ENCODE measurements at places on chromosomes 1 and 21. TPM values are rescaled to one million over a fixed set of nuclear protein-coding genes. Genes with fewer than 3 reads are reported as not detected.

Gene PRAMEF15
- total RNA-seq: not detected

DNA sequence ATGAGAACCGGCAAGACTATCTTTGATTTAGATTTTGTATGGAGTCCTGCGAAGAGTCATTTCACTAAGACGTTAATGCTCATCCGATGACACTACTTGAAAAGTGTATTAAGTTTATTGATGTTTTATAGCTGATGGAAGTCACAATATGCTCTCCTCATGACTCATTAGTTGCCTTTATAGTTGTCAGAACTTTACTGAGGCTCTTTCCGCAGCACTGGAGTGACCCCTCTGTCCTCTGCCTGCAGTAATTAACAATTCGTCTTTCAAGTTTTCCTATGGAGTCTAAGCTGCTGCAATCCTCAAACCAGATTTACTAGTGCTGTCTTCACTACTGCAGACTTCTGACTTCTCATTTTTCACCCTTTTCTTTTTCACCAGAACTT lies 853 bp downstream of the USP16 start:
- no peak for DNase-seq

Gene MAP10
- total RNA-seq: 1.2 TPM

GRCh38 chr1:9846611-9847171 lies 22.9 kb upstream of the CLSTN1 start:
- DNase-seq: peak; percentile 61

Gene INKA2
- 16.1 TPM for total RNA-seq

Gene TEX50
- total RNA-seq: not detected

DNA sequence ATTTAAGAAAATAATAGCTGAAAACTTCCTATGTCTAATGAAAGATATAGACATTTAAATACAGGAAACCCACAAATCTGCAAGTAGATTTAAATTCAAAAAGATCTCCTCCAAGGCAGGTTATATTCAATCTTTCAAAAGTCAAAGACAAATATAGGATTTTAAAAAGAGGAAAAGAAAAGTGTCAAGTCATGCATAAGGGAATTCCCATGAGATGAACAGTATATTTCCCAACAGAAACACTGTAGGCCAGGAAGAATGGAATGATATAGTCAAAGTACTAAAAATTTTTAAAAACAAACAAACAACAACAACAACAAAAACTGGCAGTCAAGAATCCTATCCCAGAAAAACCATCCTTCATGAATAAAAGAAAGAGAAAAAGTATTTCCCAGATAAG lies 806.5 kb upstream of the BRINP3 start:
- DNase-seq: no peak

DNA sequence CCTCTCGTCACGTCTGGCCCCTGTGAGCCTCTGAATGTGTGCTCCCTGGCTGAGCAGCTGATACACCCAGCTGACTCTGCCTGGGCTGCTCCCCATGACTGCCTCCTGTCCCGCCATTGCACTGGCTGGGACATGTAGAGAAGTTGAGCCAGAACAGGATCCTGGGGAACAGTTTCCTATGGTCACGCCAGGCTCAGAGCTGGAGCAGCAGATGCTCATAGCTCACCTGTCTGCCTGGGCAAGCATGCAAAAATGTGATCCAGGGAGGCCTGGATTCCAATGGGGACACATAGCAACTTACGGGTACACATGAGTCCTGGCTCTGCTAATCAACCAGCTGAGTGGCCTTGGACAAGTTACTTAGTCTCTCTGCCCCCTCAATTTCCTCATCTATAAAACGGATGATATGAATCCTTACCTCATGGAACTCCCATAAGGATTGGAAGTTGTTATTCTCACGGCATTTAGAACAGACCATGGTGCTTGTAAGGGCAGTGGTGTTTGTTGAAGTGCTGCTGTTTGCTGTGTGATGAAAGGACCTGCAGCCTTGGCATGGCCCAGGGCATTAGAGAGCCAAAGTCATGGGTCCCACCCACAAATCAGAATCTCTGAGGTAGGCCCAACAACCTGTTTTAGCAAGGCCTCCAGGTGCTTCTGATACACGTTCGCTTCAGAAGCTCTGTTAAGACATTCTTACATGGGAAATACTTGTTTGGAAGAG lies 150.3 kb upstream of the VANGL1 start:
- DNase-seq: no peak

Gene PPIAL4G
- not detected for total RNA-seq

Gene TTC24
- not detected for total RNA-seq

- no peak for DNase-seq
Observed at GRCh38 chr1:116772648-116773045, 18.4 kb downstream of the CD2 start.

DNA sequence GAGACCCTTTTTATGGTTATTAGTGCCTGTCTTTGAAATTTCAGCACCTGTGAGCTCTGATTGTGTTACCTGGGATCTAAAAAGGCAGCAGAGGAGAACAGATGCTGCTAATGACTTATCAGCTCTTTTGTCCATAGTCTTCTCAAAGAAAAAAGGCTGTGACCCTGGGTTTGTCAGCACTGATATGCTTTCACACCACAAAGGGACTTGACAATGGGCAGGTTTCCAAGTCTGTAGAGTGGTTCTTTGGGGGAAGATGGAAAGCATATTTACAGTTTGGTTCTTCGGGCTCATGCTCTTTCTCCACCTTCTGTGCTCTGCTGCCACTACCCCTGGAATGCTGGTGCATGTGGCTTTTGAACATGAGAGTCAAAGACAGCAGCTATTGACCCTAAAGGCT lies 32.0 kb downstream of the DNAJC6 start:
- no peak for DNase-seq

- DNase-seq: no peak
Observed at GRCh38 chr1:32272557-32273390, 19.1 kb upstream of the HDAC1 start.

DNA sequence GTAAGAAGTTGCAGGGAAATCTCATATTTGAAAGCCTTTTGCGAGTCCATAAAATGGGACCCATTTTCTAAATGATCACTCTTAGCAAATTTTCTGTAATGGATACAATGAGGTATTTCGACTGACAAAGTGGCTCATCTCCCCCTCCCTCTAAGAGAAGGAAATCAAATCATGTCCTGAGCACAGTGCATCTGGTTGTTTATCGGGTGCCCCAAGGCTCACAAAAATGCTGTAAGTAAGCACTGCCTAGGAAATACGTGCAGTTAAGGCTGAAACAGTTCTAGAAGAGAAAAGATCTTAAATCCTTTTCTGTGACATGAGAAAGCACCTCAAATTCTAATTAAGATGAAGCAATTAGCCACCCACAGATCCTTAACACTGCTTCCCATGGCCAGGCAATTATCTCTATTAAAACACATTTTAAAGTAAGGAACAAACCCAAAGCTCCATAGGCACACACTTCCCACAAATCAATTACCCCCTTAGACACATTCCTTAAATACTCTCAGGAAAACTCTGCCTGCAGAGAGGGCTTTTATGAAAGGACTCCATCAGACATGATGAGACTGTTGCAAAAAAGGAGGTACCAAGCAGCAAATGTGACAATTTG lies 216.3 kb downstream of the KCNH1 start:
- no peak for DNase-seq

- DNase-seq: no peak
Observed at GRCh38 chr1:234613128-234613875, 3.3 kb upstream of the IRF2BP2 start.

DNA sequence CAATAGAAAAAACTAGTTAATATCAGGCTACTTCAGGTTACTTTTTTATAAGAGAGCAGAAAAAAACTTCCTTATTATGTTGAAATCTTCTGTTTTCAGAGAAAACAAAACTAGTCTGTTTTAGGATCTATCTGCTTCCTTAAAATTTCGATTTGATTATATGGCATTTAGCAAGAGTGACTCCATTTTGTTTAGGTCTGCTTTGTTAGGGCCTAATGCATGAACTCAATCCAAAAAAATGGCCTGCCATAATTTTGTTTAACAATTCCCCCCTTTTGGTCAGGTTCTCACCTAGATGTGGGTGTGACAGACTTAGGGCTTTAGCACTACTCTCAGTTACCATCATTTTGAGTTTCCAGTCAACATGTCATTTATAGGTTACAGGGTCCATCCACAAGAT lies 89.8 kb upstream of the GNG12 start:
- DNase-seq: no peak

Gene TMEM125
- total RNA-seq: not detected

Gene TFF3
- 24.4 TPM for total RNA-seq

- DNase-seq: no peak
Observed at GRCh38 chr1:39136638-39137037, 67.9 kb upstream of the MACF1 start.

Gene ELF3
- 0.37 TPM for total RNA-seq

- peak; percentile 13 for DNase-seq
Observed at GRCh38 chr1:86955678-86956077, 41.2 kb downstream of the HS2ST1 start.

DNA sequence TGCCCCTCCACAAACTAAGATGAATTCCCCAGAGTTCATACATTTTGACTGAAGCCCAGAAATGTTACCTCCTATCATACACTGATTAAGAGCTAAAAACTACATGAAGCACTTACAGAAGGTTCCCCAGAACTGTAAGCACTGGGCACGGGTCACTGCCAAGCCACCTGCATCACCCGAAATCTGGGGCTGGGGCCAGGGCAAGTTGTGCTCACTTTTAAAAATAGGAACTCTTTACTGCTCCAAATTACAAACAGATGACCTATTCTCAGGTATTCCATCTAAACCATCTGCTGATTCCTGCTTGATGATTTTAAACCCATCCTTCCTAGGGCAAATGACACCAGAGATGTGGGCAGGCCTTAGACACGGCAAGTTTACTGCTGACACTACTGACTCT lies 4.8 kb downstream of the SETD4 start:
- no peak for DNase-seq

Gene OR2W3
- 0.33 TPM for total RNA-seq

Gene FNDC10
- total RNA-seq: 1.2 TPM

DNA sequence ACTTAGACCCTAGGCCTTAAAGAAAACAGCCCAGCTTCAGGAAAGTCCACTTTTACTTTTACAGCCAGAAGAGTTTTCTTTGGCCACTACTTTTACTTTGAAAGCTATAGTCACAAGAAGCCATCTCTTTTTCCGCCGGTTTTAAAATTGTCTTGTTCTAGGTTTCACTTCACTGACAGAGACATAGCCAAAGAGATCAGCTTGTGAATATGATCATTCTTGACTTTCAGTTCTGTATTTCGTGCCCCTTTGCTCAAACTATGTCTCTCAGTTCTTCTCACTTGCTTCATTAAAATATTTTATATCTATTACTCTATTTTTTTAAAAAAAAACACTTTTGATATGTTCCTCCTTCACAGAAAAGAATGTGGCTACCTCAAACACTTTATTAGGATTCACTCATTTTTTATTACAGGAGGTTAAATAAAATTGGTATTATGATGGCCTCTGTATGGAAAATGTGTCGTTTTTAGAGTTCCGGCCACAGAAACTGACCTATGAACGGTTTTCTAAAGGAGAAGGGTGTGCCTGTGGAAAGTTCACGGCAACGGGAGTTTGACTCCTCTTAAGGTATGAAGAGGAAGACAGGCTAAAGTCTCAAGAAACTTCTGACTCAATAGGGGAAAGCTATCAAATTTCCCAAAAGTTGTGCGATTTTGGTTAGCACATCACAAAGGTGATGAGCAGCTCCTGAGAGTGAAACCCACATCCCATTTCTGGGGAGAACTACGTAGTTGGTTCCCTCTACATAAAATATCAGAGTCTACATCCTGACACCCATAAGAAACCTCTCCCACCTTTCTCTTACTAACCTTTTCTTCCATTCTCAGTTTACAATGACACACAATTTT lies 1.2 kb downstream of the MCOLN2 start:
- no peak for DNase-seq

All from posterior vena cava (tissue), 2 donors.